Liver (tissue), 10 donors: ENCODE measurements at places on chromosomes 6 and 20.

- DNase-seq, result no peak
Measured at GRCh38 chr20:35318502-35319157, 26.4 kb upstream of the FAM83C start.

DNA sequence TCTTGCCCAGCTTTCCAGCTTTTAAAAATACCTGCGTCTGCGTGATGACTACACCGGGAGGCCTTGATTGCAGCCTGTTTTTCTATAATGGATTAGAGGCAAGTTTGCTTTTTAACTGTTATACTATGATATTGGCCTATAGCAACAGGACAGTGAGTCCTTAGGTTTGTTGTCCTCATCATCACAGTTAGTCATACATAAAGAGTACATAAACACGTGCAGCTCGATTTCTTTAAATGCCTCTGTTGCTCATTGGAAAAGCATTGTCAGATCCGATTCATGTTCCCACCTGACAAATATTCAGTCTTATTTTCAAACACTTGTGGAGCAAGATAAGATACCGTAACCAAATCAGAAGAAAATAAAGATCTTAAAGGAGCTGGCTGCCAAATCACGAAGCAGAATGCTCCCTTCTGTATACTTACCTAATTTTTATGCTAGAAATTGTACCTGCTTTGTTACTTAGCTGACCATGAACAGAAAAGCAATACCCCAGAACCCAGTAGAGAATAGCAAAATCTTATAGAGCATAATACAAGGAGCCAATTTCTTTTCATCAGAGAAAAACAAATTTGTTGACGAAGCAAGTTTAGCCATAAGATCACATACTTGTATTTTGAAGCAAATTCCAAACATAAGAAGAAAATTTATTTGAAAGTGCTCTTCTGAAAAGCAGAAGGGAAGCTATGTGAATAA is 100.4 kb downstream of the TMEM200A start:
- DNase-seq, result no peak

DNA sequence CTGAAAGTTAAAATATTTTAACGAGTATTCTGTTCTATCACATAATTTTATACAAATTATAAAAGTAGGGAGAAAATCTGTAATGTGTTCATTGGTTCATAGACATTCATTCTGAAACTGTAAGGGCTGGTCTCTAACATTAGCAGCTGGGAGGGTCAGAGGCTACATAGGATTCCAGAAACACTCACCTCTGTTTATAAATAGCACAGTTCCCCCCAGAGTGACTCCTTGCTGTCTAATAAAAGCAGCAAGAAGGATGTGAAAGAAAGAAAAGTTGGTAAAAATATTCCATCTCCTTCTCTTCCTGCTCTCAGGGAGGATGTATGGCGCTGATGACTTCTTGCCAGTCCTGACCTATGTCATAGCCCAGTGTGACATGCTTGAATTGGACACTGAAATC is 25.3 kb upstream of the NAA20 start:
- no peak for DNase-seq

- no peak for DNase-seq
Measured at GRCh38 chr20:49278818-49279676, 1.2 kb upstream of the ZNFX1 start.

GRCh38 chr6:170464524-170464979 is 88.6 kb downstream of the PSMB1 start:
- DNase-seq, result no peak

DNA sequence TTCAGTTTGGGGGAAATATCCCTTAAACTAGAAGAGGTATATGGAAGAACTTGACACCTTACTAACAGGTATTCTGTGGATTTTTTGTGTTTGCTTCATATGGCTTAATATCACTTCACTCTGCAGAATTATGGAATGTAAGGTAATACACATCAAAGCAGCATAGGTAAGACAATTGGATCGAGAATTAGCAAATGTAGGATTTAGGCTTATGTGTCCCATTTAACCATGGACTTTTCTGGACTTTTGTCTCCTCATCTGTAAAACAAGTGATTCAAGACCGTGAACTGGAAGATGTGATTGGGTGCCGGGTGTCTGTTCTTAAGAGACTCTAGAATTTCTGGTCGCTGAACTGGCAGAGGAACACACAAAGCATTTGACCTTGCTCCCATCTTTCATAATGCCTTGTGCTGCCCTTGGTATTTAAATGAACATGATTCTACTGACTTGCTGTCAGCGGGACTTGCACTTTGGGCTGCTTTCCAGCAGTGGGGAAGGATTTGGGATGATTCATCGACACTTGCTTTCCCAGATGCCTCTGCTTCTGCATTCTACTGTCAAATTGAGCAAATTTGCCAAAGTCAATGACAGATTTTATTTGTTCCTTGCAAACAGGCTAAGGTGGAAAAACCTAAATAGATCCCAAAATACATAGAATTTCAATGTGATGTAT is 199.8 kb downstream of the PLCB1 start:
- no peak for DNase-seq

DNA sequence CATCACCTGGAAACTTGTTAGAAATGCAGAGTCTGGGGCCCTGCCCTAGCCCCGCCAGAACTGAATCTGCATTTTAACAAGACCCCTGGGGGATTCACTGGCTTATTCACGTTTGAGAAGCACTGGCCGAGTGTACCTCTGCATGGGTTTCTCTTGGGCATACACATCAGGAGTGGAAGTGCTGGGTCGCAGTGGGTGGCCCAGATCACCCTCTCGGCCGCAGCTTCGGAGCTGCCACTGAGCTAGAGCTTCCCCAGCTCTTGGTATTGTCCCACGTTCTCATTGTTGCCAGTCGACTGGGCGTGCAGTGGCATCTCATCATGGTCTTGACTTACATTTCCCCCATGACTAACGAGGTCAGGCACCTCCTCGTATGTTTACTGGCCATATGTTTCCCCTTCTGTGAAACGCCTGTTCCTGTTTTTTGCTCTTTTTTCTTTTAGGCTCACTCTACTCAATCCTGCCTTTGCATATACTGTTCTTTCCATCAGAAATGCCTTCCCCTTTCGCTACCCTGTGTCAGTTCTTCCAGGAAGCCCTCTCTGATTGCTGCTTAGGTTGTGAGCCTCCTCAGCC is 3.0 kb upstream of the DLGAP4 start:
- no peak for DNase-seq

DNA sequence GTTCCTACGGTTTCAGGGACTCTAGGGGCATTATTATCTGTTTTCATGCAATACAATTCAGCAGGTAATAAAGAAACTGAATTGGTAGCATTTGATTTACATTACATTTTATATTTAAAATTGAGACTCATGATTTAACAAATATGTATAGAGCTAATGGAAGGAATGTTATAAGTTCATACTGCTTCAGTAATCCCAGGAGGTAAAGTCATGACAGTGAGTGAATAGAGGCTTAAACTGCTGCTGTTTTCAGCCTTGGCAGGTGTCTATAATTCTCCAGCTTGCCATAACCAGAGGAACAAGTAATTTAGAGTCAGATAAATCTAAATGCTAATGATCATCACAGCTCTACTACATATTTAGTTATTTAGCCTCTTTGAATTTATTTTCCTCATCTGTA is 360.8 kb upstream of the MANEA start:
- no peak for DNase-seq

- no peak for DNase-seq
Measured at GRCh38 chr6:38150681-38151296, 331.3 kb downstream of the ZFAND3 start.

DNA sequence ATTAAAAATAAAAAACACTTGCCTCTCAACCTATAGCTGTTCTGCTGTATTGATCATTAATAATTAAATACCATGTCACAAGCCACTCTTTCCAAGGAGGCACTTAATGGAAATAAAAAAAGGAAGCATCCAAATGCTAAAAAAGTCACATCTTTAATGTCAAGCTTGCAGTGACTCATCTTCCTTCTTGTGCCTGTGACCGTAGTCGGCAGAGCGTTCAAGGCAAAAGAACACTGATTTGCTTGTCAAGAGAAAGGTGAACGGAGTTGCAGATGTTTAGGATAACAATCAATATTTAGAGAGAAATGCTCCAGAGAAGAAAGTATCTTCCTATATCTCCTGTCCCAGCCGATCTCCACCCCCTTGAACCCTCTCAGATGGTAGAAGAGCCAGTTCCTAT is 341.0 kb upstream of the OPRM1 start:
- DNase-seq, result no peak

DNA sequence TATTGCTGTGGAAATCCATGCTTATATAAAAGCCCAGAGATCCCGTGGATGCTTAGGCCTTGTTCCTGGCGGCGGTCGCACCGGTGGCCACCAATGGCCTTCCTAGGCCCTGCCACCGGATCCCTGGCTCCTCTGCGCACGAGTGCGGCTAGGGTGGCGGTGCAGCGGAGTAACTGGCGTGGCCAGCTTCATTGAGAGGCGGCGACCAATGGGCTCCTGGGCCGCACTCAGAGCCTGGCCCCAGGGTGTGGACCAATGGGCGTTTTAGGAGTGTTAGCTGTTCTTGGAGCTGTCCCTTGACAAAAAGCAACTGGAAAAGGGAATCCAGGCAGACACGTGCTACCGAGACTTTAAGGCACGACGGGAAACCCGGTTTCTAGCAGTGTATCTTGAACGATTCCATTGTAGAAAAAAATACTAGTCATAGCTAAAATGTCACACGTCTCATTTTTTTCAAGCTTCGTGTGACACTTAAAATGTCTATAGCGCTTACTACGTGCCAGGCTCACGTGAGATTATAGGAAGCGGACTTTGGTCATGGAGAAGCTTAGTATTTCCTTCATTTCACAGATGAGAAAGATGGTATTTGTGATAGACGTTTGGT is 1.7 kb downstream of the AMD1 start:
- DNase-seq, result peak; percentile 83

DNA sequence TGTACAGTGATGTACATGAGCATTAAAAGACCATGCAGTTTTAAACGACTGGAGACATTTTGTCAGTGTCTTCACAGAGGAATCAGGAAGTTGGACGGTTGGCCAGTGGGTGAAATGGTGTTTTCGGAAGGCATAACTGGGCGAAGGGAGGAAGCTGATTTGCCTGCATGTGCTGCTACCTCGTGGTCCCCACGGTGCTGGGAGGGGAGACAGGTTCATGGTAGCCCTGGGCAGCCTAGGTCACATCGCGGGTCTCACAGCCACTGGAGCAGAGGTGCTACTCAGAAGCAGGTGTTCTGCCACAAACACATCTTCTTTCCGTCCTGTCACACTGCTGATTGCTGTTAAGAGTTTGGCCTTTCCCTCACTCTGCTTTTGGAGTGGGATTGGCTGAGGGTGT is 35.2 kb downstream of the HIVEP1 start:
- no peak for DNase-seq

DNA sequence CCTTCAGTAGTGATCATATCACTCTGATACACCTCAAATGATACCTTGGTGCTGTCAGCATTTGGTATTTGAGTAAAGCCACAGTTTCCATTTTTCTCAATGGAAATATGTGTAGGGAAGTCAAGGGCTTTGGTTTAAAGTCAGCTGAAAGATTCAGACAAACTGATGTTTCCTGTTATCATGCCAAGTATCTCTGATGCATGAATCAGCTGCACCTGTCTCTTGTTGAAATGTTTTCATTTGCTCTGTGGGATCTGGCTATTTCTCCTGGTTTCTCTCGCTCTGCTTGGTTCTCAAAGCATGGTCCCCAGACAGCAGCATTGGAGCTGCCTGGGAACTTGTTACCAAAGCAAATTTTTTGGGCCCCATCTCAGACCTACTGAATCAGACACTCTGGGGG is 23.5 kb downstream of the ZFP64 start:
- DNase-seq, result no peak

DNA sequence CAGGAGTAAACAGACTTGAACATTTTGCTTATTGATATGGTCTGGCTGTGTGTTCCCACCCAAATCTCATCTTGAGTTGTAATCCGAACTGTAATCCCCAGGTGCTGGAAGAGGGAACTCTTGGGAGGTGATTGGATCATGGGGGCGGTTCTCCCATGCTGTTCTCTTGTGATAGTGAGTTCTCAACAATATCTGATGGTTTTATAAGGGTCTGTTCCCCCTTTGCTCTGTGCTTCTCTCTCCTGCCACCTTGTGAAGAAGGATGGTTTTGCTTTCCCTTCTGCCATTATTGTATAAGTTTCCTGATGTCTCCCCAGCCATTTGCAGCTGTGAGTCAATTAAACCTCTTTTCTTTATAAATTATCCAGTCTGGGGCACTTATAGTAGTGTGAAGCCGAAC is 40.0 kb downstream of the MYLIP start:
- no peak for DNase-seq

DNA sequence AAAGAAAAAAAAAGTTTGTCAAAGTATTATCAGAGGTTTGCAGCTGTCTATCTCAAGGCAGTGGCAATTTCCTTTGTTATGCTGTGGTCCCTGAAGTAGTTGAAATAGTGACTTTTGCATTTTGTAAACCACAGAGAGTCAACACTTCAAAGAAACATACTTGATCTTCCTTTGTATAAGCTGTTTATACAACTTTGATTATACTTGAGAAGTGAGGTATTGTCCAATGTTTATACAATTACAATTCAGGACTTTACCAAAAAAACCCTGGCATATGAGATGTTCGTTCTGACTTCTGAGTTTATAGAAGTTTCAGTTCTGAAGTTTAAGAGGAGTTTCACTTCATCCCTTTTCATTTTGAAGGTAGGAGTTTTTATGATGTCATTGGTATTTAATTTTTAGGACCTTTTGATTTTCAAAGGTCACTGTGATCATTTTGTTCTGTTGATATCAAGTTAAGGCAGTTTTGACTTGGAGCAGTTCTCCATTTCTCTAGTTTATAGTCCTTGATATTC is 4.0 kb downstream of the STK4 start:
- DNase-seq, result no peak

- DNase-seq, result no peak
Measured at GRCh38 chr20:46111028-46111835, 6.9 kb upstream of the CD40 start.

DNA sequence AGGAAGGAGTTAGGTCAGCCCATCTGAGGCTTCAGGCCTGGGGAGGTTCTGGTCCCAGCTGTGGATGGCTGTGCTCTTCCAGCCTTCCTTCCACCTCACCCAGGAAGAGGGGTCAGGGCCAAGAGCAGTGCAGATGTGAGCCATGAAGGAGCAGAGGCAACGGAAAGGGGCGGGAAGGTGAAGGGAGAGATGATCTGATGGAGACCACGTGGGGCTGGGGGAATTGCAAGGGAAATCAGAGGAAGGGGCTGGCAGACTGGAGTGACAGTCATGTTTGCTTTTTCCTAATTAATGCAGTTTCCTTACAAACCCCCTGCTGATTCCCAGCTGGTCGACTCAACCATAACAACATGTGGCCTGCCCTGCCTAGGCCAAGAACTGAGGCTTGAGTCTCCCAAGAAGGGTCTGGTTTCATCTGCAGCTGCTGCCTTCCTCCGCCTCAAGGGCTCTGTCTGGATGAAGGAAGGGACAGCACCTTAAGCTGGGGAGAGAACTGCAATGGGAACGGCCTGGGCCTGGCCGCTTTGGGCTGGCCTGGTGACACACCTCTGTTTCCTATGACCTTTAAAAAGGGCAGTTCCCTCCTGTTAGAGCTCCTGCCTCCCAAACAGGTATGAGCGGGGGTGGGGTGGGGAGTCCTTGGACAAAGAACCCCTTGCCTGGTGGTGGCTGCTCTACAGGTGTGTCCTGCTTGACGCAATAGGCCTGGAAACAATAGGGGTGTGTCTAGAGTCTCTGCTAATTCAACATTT is 7.8 kb upstream of the MRPS18A start:
- no peak for DNase-seq

DNA sequence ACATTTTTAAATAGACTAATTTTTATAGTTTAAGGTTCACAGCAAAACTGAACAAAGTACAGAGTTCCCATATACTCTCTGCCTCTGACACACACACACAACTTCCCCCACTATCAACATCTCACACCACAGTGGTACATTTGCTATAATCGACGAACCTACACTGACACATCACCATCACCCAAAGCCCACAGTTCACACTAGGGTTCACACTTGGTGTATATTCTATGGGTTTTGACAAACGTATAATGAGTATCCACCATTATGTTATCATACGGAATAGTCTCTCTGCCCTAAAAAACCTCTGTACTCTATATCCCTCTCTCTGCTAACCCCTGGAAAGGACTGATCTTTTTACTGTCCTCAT is 15.6 kb downstream of the TMEM30A start:
- DNase-seq, result no peak
